ENCODE measurements at places on chromosomes 5 and 9. TPM values are rescaled to one million over a fixed set of nuclear protein-coding genes. Genes with fewer than 3 reads are reported as not detected.

MAP1B gene
- total RNA-seq, result 62.6 TPM

GRCh38 chr5:135553688-135554462 lies 18.1 kb upstream of the NEUROG1 start:
- H3K4me3 ChIP-seq, result no peak overlapping the region
- H3K27ac ChIP-seq, result no peak overlapping the region
- DNase-seq, result no peak
- no peaks in the 10 kb centered on the region for H3K36me3 ChIP-seq
- H3K4me1 ChIP-seq, result no peaks in the 10 kb centered on the region

GRCh38 chr5:135628771-135629563 lies 50.2 kb upstream of the CXCL14 start:
- H3K4me3 ChIP-seq, result no peak overlapping the region
- no peaks in the 10 kb centered on the region for H3K36me3 ChIP-seq
- H3K27ac ChIP-seq, result no peak overlapping the region
- DNase-seq, result no peak
- H3K27me3 ChIP-seq, result peaks cover 7% of the 10 kb centered on the region
- H3K4me1 ChIP-seq, result no peaks in the 10 kb centered on the region

GRCh38 chr5:80034559-80034958 lies 589 bp upstream of the THBS4 start:
- no peaks in the 10 kb centered on the region for H3K36me3 ChIP-seq

GCNT1 gene
- 10.8 TPM for total RNA-seq

- peak overlapping the region; percentile 92 for H3K27ac ChIP-seq
- H3K27me3 ChIP-seq, result no peaks in the 10 kb centered on the region
- DNase-seq, result no peak
- no peaks in the 10 kb centered on the region for H3K36me3 ChIP-seq
These were observed 5.3 kb downstream of the RALGDS start for GRCh38 chr9:133115604-133116345.

- H3K27me3 ChIP-seq, result no peaks in the 10 kb centered on the region
- no peaks in the 10 kb centered on the region for H3K36me3 ChIP-seq
- no peak overlapping the region for H3K27ac ChIP-seq
- no peak for DNase-seq
- no peaks in the 10 kb centered on the region for H3K4me1 ChIP-seq
These were observed 125.3 kb downstream of the ROR2 start for GRCh38 chr9:91824601-91825305.

DNA sequence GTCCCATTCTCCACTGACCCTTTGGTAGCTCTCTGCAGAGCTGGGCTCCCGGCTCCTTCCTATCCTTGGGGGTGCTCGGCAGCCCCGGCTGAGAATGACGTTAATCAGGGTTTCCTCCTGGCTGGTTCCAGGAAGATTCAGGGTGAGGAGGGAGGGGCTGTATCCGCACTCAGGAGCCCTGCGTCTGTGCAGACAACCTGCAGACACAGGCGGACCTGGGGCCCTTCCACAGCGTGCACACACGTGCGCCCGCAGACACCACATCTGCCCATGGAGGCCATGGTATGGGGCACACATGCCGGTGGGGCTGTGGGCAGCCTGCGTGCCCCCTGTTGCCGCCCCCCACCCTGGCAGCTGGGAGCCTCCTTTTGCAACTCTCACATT lies 66.6 kb upstream of the RNU6ATAC start:
- peak; percentile 73 for DNase-seq
- no peaks in the 10 kb centered on the region for H3K36me3 ChIP-seq
- H3K27me3 ChIP-seq, result no peaks in the 10 kb centered on the region

GNA14 gene
- total RNA-seq, result 4.3 TPM

DNA sequence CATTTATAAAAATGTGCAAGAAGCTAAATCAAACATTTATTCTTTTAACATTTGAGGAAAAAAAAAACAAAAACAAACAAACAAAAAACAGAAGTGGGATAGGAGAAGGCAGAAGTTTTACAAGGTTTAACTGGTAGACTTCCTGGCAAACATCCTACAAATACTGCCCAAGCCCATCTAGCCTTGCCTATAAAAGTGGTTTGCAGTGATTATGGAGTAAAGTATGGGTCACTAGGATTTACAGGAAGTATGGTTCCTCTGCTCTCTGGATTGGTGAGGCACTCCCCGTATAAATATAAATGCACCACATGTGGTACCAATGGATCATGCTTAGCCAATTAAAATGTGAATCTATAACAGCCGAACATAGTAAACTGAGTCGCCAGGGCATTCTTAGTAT lies 291.9 kb downstream of the EDIL3 start:
- no peaks in the 10 kb centered on the region for H3K27me3 ChIP-seq
- H3K36me3 ChIP-seq, result no peaks in the 10 kb centered on the region
- no peak for DNase-seq

DNA sequence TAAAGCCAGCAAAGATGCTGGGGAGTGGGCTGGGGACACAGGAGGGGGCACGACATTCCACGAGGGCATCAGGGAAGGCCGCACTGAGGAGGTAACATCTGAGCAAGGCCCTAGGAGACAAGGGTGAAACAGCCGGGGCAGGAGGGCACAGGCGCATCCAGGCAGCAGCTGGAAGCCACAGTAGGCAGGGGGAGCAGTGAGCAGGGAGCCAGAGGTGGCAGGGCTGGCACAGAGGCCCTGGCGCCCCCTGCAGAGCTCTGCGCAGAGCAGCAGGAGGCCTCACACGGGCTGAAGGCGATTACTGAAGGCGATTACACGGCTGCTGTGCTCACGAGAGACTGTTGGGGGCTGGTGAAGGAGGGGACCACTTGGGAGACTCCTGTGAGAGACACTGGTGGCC lies 15.4 kb downstream of the LMAN2 start:
- no peaks in the 10 kb centered on the region for H3K4me1 ChIP-seq
- peaks cover 87% of the 10 kb centered on the region for H3K36me3 ChIP-seq
- H3K27me3 ChIP-seq, result no peaks in the 10 kb centered on the region
- no peak overlapping the region for H3K4me3 ChIP-seq
- H3K27ac ChIP-seq, result no peak overlapping the region

GRCh38 chr9:18896531-18897179 lies 136.4 kb downstream of the SAXO1 start:
- no peaks in the 10 kb centered on the region for H3K4me1 ChIP-seq
- no peaks in the 10 kb centered on the region for H3K36me3 ChIP-seq
- no peak overlapping the region for H3K4me3 ChIP-seq
- no peak overlapping the region for H3K27ac ChIP-seq
- DNase-seq, result no peak

PCDHA2 gene
- total RNA-seq, result 0.52 TPM

GLDC gene
- 3.0 TPM for total RNA-seq

HMMR gene
- 8.8 TPM for total RNA-seq
